GM23338 (cell line): ENCODE measurements at places on chromosomes 3 and 15. TPM values are rescaled to one million over a fixed set of nuclear protein-coding genes. Genes with fewer than 3 reads are reported as not detected.

GRCh38 chr3:150540991-150541390 lies 5.3 kb downstream of the SERP1 start:
- DNase-seq, result no peak

DNA sequence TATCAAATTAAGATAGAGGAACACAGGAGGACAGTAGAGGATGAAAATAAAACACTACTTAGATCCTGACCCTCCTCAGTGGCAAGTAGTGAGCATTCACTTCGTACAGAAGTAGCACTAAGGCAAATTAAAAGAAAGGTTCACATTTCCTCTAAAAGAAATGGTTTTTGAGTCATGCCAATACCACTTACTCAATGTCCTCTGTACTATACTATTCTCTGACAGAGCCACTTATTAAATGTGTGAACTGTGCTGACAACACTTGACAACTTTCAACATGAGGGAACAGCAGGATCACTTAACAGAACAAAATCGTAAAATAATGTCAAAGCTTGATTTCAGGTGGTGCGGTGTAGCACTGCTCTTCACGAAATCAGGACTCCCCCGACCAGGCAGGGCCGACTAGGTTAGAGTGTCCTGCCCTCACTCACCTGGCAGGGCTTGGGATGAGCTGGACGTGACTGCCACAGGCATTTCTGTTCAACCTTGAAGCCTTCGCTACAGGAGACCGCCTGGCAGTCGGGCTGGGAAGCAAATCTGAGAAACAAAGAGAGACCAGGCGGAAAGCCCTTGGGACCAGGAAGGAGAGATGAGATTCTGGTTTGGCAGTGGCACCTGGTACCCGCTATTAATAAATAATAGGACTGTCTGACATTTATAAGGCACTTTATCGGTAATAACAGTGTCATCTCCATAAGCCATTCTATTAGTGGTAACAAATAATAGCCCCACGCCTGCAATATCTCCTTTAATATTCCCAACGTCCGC lies 611 bp upstream of the SLC27A2 start:
- DNase-seq, result peak; percentile 47

- DNase-seq, result peak; percentile 62
Observed at GRCh38 chr15:70722266-70723121, 40.9 kb downstream of the UACA start.

- DNase-seq, result no peak
Observed at GRCh38 chr3:145899241-145899640, 261.7 kb downstream of the PLOD2 start.

- DNase-seq, result no peak
Observed at GRCh38 chr3:38574411-38575278, 74.8 kb downstream of the SCN5A start.

GRCh38 chr3:14216257-14217048 lies 37.8 kb downstream of the LSM3 start:
- peak; percentile 97 for DNase-seq

- no peak for DNase-seq
Observed at GRCh38 chr15:99749386-99749785, 16.1 kb upstream of the LYSMD4 start.

ARL14 gene
- total RNA-seq, result not detected in 2 replicates

DNA sequence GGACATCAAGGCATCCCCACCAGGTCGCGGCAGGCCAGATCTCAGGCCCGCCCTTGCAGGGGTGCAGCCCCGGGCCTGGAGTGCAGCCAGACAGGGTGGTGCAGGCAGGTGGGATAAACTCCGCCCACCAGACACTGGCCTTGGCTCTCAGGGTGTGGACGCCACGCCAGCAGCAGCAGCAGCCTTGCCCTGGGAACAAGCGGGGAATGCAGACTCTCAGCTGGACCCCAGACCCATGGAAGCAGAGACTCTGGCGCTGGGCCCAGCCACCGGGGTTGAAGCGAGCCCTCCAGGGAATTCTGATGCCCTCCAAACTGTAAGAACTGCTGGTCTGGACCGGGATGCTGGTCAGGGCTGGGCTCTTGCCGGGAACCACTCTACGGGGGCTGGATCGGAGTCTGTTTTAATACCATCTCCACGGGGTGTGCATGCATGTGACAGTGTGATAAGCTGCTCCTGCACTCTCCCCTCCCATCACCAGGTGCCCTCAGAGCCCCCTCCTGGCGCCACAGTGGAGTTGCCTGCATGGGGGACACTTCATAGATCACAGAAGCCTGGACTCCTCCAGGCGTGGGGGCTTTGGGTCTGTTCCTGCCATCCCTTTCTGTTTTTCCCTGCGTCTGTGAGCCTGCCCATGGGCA lies 142.7 kb downstream of the NSMCE3 start:
- peak; percentile 60 for DNase-seq

DNA sequence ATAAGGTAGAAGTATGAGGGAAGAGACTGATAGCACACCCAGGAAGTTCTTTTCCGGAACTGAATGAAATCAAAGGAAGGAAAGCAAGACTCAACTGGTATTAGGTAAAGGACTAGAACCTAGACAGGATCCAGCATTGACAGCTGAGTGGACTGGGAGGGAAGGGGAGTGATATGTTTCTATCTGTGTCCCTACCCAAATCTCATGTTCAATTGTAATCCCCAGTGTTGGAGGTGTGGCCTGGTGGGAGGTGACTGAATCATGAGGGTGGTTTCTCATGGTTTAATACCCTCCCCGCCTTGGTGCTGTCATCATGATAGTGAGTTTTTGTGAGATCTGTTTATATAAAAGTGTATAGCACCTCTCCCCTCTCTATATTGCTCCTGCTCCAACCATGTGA lies 415.9 kb upstream of the KCNMB2 start:
- DNase-seq, result no peak

ATP10A gene
- total RNA-seq, result 0.97 and 5.6 TPM in 2 replicates

DNA sequence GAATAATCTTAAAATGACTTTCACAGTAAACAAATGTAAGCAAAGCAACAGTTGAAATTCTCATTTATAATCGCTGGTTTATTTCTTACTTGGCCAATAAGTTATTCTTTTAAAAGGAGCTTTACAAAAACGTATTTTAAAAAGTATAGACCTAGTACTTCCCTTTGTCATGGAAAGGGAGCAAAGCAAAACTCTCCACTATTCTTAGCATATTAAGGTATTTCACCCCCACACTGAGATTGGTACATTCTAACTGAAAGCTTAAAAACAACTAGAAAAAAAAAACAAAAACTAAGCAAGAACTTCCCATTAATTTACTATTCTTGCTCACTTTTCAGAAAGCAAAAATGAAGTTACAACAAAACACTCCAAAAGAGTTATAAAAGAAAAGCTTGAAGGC lies 1.5 kb downstream of the ATG3 start:
- no peak for DNase-seq

WDR93 gene
- total RNA-seq, result 0.14 TPM in 1 of 2 replicates, not detected in the other

GRCh38 chr3:161940621-161940965 lies 444.0 kb downstream of the OTOL1 start:
- no peak for DNase-seq

- no peak for DNase-seq
Observed at GRCh38 chr3:56753206-56753820, 48.4 kb downstream of the ARHGEF3 start.

GRCh38 chr3:102025606-102026270 lies 176.4 kb downstream of the NFKBIZ start:
- DNase-seq, result no peak

- DNase-seq, result no peak
Observed at GRCh38 chr3:107128946-107129345, 248.3 kb upstream of the CCDC54 start.

DNA sequence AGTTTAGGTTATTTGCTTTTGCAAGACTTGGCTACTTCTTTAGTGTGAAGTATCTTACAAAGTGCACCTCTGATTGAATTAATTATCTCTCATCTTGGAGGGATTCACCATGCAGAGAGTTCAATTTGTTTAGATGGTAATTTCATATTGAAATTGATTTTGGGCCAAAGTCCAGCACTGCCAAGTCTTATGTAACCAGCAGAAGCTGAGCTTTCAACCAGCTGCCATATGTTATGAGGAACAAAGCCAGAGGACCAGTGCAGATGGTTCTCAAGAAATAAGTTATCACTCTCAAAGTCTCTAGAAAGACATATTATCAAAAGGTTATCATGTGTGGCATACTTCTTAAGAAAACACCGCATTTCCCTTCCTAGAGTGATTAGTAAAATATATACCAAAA lies 29.0 kb downstream of the ABHD6 start:
- DNase-seq, result no peak

RPL39L gene
- 70.6 and 73.8 TPM in 2 replicates for total RNA-seq

CHCHD6 gene
- 27.1 and 28.8 TPM in 2 replicates for total RNA-seq
